ENCODE measurements at places on chromosomes 6 and 20.

GRCh38 chr6:29564875-29565274, 5.3 kb upstream of the UBD start:
- no peak for DNase-seq

GRCh38 chr6:17450832-17451231, 57.4 kb downstream of the CAP2 start:
- DNase-seq, result no peak

- DNase-seq, result no peak
Observed at GRCh38 chr6:2222275-2222842, 23.0 kb downstream of the GMDS start.

DNA sequence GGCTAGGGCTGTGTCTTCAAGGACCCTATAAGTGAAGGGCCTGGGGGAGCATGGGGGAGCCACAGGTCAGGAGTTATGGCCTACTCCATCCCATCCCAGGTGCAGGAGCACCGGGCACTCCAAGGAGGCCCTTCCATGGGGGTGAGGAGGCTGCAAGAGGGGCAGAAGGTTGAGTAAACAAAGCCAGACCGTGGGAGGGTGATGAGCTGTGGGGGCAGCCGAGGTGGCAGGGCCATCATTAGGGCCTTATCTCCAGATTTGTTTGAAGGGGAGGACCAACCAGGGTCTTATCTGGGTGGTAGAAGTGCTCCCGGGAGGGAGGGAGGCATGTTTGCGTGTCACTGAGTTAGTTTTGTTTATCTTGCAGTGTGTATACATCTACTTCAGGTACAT, 2.1 kb upstream of the FAM83C start:
- DNase-seq, result no peak

- DNase-seq, result no peak
Observed at GRCh38 chr6:158761746-158762145, 57.4 kb downstream of the EZR start.

GRCh38 chr6:113120224-113120581, 736.9 kb upstream of the MARCKS start:
- no peak for DNase-seq

DNA sequence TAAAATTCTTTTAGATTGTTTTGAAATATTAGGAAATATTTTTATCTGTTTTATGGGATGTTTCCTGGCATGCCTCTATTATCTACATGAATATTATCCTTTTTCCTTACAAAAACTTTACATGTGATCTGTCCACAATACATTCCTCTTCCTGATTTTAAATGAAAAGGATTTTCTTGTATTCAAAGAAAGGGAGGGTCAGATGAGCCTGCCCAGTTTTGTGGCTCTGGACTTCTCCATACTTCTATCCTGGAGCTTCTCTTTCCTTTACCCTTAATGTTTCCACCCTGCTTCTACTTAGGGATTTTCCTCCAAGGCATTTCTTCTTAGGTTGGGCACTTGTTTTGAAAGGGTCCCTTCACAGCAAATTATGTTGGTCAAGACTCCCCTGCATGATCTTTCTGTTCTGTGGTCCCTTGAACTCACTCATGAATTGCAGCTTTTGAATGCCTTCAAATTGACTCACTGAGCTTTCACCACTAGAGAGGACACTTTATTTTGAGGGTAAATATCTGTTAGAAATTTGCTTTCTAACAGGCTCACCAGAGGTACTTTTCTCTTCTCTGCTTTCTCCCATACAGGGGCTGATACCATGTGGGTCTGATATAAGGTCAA, 104.9 kb downstream of the CENPW start:
- DNase-seq, result no peak

GRCh38 chr20:21804802-21805201, 99.3 kb downstream of the PAX1 start:
- DNase-seq, result no peak

DNA sequence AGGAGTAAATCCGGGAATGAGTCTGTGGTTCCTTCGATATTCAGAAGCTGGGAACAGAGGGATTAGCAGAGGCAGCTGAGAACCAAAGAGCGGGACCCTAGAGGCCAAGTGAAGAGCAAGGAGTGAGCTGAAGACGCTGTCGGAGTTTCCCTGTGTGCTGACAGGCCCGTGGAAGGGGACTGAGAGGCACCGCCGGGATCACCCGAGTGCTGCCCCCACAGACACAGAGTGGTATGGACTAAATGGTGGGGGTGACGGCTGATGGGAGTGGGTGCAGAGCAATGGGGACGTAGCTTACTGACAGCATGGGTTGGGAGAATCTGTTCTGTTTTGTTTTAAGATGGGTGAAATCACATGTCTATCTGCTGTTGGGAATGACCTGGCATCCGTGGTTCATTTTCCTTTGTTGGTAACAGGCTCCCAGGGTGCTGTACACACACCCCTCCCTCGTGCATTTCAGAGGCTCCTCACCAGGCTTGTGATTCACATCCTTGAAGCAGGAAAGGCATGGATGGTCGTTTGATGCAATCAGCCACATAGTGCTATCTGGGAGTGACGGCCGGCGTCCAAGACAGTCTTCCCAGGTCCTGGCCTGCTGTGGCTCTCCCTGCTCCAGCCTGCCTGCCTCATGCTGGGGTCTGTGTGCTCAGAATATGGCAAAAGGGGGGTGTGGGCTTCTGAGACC, 97.4 kb downstream of the THBS2 start:
- DNase-seq, result no peak

Data from activated CD4-positive, alpha-beta T cell treated with anti-CD3 and anti-CD28 coated beads, Interleukin-2, amount 50 U/mL, for 4 hours (primary cell).